ENCODE measurements at places on chromosomes 3 and 15.

DNA sequence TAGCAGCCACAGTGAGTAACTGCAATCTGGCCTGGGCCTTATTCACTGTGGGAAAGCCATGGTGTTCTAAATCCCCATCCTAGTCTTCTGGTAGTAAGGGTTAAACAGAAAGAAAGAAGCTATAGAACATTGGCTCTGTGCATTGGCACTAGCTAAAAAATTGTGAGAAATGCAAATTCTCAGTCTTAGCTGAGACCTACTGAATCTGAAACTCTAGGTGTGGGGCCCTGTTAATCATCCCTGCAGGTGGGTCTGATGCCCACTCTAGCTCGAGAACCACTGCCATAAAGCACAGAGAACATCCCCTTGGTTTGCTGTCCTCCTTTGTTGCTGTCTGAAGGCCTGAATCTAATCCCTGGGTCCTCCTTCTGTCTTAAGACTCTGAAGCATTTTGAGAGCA is 59.3 kb downstream of the MEIS2 start:
- H3K4me3 ChIP-seq: no peak overlapping the region
- H3K4me1 ChIP-seq: no peaks in the 10 kb centered on the region
- DNase-seq: no peak
- no peaks in the 10 kb centered on the region for H3K27me3 ChIP-seq
- no peak overlapping the region for H3K27ac ChIP-seq

DNA sequence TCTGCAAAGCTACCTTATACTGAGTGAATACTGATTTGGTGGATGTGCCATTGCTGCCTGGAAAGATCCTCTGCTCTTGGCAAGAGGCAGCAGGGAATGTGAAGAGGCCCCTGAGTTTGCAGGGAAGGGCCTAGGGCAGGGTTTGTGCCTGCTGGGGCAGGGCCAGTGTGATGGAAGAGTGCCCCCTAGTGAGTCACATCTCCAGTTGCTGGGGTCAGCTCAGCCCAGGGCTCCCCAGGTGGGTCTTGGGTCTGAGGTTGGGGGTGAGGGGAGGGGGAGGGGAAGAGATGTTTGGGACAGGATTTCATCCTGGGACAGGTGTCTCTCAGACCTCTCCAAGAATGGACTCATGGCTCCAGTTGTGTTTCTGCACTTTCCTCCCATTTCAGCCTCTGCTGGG is 4.1 kb upstream of the AMOTL2 start:
- DNase-seq: no peak
- no peak overlapping the region for H3K4me3 ChIP-seq
- no peaks in the 10 kb centered on the region for H3K36me3 ChIP-seq
- no peak overlapping the region for H3K27ac ChIP-seq
- H3K4me1 ChIP-seq: no peaks in the 10 kb centered on the region
- H3K27me3 ChIP-seq: no peaks in the 10 kb centered on the region

GRCh38 chr15:76576523-76577279 is 240.1 kb downstream of the ISL2 start:
- no peak overlapping the region for H3K27ac ChIP-seq
- H3K27me3 ChIP-seq: no peaks in the 10 kb centered on the region
- H3K4me3 ChIP-seq: no peak overlapping the region
- peaks cover 11% of the 10 kb centered on the region for H3K4me1 ChIP-seq
- DNase-seq: peak; percentile 64

DNA sequence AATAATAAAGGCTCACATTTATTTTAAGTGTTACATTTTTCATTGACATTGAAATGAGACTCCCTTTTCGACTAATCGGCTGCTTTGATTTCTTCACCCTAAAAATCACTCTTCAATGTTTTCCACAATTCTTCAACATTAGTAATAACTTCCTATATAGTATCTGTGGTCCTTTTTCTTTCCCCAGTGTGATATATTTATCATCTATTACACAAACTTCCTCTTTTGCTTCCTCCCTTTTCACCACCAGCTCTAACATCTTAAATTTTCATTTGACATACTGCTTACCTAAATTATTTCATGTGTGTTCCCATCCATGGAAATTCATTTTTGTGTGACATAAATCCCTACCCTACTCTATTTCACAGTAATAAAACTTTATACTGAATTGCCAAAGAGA is 244.4 kb downstream of the TIGIT start:
- H3K27ac ChIP-seq: no peak overlapping the region
- no peaks in the 10 kb centered on the region for H3K27me3 ChIP-seq
- DNase-seq: no peak
- H3K4me3 ChIP-seq: no peak overlapping the region
- no peaks in the 10 kb centered on the region for H3K36me3 ChIP-seq

- no peak overlapping the region for H3K27ac ChIP-seq
- no peak overlapping the region for H3K4me3 ChIP-seq
- H3K27me3 ChIP-seq: no peaks in the 10 kb centered on the region
- H3K36me3 ChIP-seq: no peaks in the 10 kb centered on the region
- H3K4me1 ChIP-seq: no peaks in the 10 kb centered on the region
Measured at GRCh38 chr3:59766200-59766872, 716.5 kb upstream of the CFAP20DC start.

All from ovary (tissue), 10 donors.